Stimulated activated effector memory CD8-positive, alpha-beta T cell treated with anti-CD3 and anti-CD28 coated beads, Interleukin-12 subunit alpha, Interleukin-12 subunit beta, amount 100 ng/mL, for 72 hours (primary cell): ENCODE measurements at places on chromosomes 12 and 14.

DNA sequence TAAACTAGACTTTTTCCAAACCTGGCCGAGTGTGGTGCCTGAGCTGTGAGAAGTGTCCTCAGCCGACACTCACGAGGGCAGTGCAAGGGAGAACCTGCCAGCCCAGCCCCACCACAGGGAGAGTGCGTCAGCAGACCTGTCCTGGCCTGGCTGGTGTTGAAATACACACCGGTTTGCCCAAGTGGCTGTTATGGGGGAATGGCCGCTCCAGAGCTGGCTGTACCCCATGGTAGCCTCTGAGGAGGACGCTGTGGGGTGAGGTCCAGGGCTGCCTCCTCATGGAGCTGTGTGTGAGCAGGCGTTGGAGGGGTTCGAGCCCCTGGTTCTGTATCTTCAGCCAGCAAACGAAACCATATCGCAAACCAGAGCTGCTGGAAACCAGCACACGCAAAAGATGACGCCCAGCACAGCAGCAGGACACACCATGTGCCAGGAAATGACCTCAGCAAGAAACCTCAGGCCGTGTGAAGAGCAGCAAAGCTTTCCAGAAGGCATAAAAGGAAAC lies 9.4 kb downstream of the ANKRD9 start:
- no peak for DNase-seq

DNA sequence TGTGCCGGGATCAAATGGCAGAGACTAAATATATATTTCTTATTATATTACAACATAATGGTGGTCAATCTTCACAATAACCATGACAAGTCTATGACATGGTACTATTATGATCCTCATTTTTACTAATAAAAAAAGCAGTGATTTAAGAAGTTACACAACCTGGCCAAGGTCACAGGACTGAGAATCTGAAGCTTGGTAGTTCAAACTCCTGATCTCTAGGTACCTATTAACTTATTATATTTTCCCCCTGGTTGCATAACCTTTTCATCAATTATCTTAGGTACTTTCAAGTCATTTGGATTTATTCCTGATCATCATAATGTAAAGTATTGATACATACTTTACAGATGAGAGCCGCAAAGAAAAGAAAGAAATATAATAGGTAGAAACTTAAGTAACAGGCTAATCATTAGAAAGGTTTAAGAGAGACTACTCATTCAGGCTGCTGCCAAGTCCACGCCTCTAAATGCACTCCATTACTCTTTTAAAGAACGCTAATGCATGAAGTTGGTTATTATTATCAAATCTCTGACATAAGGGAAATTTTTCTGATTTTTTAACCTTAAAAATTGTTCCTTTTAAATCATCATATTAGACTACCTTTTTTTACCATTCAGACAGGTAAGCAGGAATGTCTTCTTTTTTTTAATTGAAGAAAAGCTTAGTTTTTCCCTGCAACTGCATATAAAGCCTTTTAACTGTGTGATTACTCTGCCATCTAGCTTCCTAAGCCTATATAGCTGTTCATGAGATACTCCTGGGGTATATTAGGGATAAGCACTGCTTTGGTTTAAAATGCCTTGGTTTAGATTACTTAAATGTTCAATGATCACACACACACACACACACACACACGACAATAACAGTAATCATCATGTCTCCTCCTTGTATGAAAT lies 35.6 kb downstream of the RPS29 start:
- no peak for DNase-seq

GRCh38 chr12:132924356-132924755 lies 31.8 kb downstream of the ZNF605 start:
- DNase-seq = no peak

DNA sequence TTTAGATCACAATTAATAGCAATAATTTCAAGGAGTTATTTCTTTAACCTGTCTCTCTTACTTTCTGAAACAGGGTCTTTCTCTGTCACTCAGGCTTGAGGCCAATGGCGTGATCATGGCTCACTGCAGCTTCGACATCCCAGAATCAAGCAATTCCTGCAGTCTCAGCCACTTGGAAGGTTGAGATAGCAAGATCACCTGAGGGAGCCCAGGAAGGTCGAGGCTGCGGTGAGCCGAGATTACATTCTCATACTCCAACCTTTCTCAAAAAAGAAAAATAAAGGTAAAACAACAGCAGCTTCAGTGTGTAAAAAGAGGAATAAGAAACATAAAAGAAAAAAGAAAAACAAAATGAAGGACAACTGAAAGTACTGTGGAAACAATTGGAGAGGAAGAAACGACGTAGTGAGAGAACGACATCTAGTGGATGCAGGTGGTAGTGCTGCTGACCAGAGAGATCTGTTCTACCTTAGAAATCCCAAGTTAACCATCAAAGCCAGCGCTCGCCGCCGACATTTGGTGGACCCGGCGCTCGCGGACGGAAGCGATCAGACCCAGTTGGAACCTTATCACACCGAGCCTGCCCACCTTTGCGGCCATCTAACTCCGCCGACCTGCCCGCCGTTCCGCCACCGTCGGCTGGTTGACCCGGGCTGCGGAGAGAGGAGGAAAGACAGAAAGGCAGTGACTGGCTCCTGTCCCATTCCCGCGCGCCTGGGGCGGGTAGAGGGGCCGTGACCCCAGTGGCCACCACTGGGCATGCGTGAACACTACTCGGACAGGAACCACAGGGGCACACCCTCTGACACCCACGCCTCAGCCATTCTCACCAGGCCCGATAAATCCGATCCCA lies 196.1 kb downstream of the ALG10 start:
- DNase-seq = peak; percentile 80

GRCh38 chr12:12533238-12533829 lies 29.3 kb downstream of the DUSP16 start:
- no peak for DNase-seq

DNA sequence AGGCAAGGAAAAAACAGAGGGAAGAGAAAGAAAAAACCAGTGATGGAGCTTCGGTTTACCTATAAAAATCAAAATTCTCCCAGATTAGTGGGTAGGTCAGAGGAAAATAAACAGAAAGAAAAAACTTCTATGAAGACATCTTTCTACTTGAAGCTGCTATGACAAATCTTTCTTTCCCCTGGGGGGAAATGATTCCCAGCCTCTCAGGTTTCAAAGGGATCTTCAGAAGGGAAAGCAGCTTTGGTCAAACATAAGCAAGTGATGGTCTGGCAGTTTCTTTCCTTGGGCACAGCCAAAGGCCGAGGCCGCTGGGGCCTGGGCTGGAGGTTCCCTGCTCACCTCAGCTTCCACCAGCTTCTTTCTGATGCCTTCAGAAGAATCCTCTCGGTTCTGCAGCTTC lies 104.5 kb downstream of the PRKAB1 start:
- DNase-seq = no peak

DNA sequence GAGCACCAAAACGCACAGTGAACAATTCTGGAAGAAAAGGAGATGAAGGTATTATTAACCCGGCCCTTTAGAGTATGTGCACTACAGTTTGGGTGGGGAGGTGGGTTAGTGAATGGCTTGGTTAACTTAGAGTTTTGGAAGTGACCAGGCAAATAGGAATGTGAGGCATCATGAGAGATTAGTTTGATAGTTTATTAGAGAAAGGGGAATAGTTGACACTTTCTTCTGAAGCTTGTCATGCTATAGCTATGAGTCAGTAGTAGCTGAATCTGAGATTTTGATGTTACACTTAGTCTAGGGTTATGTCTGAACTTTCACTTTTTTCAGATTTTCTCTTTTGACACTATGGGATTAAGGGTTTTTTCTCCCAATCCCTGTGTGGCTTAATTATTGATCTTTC lies 567.2 kb downstream of the SNAPC1 start:
- DNase-seq = no peak

DNA sequence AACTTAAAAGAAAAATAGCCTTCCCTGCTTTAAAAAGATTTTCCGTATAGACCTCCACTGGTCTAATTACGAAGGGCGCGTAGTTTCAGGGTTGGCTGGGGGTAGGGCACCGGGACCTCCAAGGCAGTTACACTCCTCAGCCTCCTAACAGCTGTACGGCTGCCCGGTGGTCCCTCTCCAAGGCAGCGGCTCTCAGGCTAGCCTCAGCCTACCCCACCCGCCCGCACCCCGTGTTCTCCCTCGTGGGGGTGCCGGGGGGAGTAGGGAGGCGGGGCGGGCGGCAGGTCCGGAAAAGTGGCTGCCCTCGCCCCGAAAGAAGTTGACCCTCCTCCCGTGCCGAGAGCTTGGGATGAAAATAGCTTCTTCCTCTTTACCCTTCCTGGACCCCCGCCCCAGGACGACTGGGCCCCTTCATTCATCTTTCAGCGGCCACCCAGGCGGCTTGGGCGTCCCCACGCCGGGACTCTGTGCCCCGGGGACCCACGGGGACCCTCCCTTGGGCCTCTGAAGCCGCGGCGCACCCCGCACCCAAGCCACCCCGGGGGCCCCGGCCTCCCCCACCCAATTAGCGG lies 991 bp upstream of the RCOR1 start:
- no peak for DNase-seq

GRCh38 chr12:79371226-79371625 lies 319.5 kb downstream of the PAWR start:
- no peak for DNase-seq

- no peak for DNase-seq
Observed at GRCh38 chr12:16369156-16369555, 21.7 kb downstream of the MGST1 start.

GRCh38 chr12:84694116-84694515 lies 218.5 kb downstream of the SLC6A15 start:
- no peak for DNase-seq

DNA sequence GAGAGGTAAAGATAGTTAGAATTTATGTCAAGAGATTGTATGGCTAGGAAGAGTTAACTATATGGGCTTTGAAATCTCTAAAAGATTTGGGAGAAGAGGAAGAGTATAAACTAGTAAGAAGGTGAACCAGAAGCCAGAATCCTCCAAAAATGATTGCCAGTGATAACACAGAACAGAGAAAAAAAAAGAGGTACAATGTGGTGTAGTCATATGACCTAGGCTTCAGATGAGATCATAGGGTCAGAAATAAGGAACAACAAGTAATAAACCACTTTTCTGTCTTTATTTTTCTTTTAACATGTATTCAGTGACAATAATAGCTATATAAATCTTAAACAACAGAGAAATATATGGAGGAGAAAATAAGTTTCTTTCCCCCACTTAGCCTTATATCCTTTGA lies 2.0 kb upstream of the NECAP1 start:
- no peak for DNase-seq

- no peak for DNase-seq
Observed at GRCh38 chr12:67681105-67681778, 32.7 kb downstream of the DYRK2 start.

DNA sequence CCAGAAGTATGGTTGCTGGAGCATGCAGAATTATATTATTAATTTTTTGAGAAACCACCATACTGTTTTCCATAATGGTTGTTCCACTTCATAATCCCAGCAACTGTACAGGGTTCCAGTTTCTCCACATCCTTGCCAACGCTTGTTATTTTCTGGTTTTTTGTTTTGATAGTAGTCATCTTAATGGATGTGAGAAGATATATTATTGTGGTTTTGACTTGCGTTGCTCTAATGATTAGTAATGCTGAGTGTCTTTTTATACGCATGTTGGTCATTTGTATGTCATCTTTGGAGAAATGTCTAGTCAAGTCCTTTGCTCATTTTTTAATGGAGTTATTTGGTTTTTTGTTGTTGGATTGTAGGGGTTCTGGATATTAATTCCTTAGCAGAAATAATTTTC lies 58.1 kb downstream of the DAAM1 start:
- DNase-seq = no peak

- no peak for DNase-seq
Observed at GRCh38 chr12:38158428-38159091, 158.0 kb upstream of the ALG10B start.

- DNase-seq = no peak
Observed at GRCh38 chr14:42710071-42710470, 1103.4 kb downstream of the LRFN5 start.

- DNase-seq = no peak
Observed at GRCh38 chr12:116336542-116337065, 59.1 kb upstream of the MED13L start.

GRCh38 chr12:11902525-11902875 lies 168.2 kb upstream of the BCL2L14 start:
- no peak for DNase-seq

DNA sequence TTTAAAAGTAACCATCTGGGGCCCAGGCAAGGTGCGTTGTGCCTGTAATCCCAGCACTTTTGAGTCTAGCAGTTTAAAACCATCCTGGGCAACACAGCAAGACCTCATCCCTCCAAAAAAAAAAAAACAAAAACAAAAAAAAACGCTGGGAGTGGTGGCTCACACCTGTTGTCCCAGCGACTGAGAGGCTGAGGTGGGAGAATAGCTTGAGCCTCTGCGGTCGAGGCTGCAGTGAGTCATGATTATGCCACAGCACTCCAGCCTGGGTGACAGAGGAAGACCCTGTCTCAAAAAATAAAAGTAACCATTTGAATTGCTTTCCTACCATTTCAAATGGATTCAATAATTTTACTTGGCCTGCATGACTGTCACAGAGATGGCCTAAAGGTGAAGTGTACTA lies 186.5 kb upstream of the ATP2B1 start:
- DNase-seq = no peak

DNA sequence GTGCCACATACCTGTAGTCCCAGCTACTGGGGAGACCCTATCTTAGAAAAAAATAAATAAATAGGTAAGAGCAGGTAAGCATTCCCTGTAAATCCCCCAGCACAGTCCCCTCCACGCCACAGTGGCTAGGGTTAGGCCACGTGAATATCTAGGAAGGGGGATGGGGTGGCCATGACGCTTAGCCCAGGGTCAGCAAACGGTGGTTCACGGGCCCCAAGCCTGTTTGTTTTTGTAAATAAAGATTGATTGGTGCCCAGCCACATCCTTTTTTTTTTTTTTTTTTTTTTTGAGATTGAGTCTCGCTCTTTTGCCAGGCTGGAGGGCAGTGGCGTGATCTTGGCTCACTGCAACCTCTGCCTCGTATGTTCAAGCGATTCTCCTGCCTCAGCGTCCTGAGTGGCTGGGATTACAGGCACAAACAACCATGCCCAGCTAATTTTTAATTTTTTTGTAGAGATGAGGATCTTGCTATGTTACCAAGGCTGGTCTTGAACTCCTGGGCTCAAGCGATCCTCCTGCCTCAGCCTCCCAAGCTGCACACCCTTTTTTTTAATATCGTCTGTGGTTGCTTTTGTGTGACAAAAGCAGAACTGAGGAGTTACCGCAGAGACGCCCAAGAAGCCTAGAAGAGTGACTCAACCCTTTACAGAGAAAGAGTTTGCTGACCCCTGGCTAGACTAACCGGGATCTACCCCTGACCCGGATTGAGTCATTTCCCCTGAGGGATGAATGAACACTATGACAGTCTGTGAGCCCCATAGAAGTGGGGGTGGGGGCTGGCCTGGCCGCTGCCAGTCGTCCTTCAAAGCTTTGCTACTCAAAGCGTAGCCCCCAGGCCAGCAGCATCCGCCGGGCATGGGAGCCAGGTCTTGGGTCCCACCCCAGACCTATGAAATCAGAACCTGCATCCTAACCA lies 113.7 kb upstream of the NCOR2 start:
- DNase-seq = peak; percentile 56

- no peak for DNase-seq
Observed at GRCh38 chr14:24057271-24057670, 5.5 kb downstream of the CARMIL3 start.

- no peak for DNase-seq
Observed at GRCh38 chr12:125225641-125226040, 160.4 kb downstream of the AACS start.
